ENCODE measurements at places on chromosomes 16 and 17.

- no peak for DNase-seq
Measured at GRCh38 chr16:22240023-22240710, 34.1 kb downstream of the EEF2K start.

DNA sequence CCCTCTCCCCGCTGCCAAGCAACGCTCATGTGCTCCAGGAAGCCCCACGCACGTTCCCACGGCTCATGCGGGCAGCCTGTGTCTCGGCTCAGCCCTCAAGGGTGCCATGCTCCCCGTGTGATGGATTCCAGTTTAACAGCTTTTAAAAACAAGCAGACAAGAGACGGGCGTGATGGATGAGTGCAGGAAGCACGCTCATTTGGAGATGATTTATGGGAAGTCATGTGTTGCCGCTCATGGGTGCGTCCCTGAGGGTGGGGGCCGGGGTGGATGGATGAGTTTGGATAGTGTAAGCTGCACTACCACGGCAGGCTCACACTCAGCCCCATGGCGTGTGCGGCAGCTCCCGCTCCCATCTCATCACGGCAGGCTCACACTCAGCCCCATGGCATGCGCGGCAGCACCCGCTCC, 132.8 kb downstream of the RBFOX3 start:
- no peak for DNase-seq

GRCh38 chr17:17820463-17821158, 16.2 kb downstream of the SREBF1 start:
- no peak for DNase-seq

DNA sequence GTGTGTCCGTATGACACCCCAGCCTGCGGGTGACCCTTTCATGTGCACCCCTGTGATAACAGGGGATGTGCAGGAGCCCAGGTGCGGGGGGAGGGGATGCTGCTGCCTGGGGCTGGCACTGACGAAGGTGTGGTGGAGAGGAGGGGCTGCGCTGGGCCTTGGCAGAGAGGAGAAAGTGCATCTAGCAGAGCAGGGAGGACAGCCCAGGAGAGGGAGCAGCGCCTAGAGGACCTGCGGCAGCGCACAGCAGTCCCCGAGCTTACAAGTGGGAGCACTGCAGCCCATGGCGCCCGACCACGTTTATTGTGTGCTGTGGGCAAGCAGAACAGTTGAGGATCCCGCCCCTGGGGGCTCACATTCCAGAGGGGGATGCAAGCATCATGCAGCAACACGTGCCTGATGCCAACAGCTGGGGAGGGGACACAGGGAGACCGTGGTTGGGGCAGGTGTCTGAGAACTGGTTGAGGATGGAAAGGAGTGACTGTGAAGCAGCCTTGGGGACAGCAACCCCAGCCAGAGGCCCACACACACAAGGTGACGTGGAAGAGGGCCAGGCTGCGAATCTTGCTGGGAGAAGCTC, 10.9 kb upstream of the SLC7A5 start:
- DNase-seq = no peak

DNA sequence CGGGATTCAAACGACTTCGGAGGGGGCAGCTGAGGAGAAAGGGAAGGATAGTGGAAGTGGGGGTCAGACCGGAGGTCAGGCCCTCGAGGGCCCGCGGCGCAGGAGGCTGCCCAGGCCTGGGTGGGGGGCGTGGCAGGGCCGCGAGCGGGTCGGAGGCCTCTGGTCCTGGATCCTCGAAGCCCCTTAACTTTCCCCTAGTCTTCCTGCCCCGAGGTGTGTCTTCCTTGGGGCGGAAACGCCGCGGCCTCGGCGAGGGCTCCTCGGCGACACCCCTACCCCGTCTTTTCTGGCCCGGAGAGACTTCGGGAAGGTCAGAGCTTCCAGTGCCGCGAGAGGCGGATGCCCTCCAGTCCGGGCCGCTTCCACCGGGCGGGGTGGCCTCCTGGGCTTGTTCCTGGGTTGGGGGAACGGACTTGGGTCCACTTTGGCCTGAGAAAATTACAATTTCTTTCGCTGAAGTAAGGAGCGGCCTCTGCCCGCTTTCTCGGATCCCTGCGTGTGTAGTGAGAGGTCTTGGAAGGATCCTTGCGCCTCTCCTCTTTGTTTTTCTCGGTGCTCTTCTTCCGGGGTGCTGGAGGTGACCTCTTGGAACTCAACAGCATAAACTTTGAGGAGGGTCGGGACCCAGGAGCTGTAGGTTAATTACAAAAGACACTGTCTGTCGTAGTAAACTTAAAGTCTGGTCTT, 491 bp downstream of the IST1 start:
- no peak for DNase-seq

DNA sequence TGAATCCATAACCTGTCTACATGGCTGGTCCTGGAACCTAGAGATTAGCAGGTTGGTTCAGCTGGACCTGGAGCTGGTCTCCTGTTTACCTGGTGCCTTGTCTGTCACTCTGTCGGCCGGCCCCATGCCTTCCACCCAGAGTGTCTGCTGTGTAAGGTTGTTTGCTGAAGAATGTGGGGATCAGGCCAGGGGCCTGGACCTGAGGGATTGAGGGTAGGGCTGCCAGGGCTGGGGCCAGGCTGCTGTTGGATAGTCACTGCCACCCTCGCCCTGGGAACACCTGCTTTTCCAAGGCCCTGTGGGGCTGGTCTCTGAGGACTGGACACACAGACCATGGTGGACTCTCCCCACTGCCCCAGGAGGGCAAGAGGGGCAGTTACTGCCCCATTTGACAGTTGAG, 1.4 kb downstream of the NHERF2 start:
- no peak for DNase-seq

DNA sequence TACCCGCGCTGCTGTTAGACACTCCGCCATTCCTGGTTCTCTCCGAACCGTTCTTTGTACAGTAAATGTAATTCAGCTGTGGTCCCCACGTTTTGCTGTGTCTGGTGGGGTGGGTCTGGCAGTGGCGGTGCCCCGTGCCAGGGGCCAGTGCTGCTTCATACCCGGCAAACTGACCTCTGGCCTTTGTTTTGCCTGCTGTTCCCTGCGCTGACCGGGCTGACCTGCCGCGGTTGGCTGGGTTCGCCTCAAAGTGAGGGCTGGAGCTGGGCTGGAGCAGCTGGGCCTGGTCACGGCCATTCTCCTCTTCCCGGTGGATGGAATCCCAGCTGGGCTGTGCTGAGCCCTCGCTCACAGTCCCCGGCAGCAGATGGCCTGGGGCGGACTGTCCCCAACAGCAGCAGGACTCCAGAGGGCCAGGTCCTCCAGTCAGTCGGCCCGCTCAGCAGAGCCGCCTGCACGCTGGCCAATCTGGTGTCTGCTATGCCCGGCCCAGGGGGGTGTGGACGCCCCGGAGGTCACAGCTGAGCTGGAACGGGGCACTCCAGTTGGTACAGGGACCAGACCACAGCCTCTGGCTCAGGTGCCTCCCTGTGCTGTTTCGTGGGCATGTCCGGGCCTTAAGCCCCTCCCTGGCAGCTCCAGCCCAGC, 1.5 kb upstream of the WFIKKN1 start:
- no peak for DNase-seq

- no peak for DNase-seq
Measured at GRCh38 chr16:78577630-78578029, 478.2 kb downstream of the WWOX start.

- no peak for DNase-seq
Measured at GRCh38 chr17:80316431-80316830, 55.8 kb downstream of the RNF213 start.

DNA sequence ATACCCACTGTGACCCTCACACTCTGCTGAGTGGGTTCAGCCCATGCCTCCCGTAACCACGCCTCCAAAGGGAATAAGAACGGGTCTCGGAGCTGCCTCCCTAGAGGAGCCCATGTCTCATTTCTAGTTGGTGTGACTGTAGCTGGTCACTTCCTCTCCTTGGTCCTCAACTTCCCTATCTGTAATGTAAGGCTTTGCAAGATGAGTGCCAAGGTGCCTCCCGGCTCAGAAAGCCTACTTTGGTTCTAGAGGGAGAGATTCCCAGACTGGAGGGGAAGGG, 20.8 kb downstream of the C16orf74 start:
- no peak for DNase-seq

DNA sequence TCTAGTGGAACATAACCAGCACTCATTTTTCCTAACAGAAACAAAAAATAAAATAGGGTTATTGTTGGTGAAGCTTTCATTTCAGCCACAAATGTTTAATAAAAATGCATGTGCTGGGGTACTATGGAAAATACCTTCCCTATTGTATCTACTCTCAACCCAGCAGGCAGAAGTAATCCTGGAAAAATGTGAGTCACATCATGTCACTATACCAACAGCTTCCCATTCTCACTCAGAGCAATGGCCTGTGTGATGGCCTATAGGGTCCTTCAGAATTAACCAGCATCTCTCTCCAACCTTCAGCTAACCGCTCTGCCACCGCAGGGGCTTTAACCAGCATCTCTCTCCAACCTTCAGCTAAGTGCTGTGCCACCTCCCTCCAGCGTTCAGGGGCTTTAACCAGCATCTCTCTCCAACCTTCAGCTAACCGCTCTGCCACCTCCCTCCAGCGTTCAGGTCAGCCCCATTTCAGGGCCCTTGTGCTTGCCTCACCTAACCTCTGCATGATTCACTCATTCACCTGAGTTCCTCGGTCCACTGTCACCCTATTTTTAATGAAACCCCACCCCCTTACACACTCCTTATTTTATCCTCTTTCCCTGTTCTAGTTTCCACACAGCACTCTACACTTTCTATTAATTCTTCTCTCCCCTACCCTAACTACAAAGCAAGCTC, 34.0 kb downstream of the UBE2G1 start:
- DNase-seq = no peak

- no peak for DNase-seq
Measured at GRCh38 chr17:12041312-12041711, 20.6 kb downstream of the MAP2K4 start.

DNA sequence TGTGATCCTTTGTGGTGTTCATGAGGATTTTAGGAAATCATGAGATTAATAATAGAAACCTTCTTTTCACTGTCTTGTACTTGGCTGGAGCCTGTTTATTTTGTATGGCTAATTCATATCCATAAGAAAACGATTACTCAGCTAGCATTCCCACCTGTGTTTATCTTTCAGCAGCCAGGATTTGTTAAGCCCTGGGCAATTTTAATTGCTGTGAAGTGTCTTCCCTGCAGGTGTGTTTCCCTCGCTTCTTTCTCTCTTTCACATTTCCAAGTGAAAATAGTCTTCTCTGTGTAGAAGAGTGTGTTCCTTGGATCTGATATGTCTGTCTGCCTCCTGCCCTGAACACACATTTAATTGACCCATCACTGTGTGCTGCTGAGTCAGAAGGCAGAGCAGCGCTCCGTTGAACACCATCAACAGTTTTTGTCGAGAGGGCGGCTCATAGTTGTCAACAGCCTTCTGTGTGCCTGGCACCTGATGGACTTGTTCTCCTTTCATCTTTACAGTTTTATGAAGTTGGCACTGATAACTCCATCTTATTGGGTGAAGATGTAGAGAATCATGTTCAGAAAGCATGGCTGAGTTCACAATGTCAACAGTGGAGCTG, 83.2 kb downstream of the SPECC1 start:
- DNase-seq = no peak

DNA sequence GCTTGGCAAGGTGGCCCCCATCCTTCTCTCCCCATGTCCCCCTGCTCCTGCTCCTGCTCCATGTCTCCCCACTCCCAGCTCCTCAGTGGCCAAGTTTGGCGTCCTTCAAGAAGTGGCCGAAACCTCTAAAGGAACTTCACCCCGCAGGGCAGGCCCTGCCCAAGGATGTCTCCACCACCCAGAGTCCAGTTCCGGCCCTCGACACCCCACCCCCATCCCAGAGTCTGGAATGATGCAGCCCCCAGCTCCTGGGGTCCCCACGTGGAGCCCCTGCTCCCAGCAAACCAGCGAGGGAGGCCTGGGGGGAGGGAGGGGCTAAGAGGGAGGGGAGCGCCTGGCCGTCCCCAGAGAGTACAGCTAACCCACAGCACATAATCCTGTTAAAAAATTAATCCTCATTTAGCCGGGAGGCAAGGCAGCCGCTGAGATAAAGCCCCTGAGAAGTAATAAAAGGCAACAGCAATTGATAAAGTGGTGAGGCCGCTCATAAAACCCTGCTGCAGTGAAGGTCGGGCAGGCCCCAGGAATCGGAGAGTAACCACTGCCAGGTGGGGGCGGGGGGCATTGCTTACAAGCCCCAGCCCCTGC, 9.9 kb upstream of the ENPP7 start:
- no peak for DNase-seq

GRCh38 chr17:60147553-60148223, 2.1 kb upstream of the CA4 start:
- no peak for DNase-seq

GRCh38 chr17:60091908-60092331, 13.2 kb upstream of the HEATR6 start:
- DNase-seq = no peak

GRCh38 chr16:86306011-86306644, 204.2 kb upstream of the FOXF1 start:
- DNase-seq = no peak

- DNase-seq = no peak
Measured at GRCh38 chr16:58028541-58029070, 3.1 kb downstream of the MMP15 start.

- no peak for DNase-seq
Measured at GRCh38 chr17:27513849-27514248, 57.6 kb downstream of the KSR1 start.

- no peak for DNase-seq
Measured at GRCh38 chr17:200586-200985, 19.1 kb upstream of the DOC2B start.

DNA sequence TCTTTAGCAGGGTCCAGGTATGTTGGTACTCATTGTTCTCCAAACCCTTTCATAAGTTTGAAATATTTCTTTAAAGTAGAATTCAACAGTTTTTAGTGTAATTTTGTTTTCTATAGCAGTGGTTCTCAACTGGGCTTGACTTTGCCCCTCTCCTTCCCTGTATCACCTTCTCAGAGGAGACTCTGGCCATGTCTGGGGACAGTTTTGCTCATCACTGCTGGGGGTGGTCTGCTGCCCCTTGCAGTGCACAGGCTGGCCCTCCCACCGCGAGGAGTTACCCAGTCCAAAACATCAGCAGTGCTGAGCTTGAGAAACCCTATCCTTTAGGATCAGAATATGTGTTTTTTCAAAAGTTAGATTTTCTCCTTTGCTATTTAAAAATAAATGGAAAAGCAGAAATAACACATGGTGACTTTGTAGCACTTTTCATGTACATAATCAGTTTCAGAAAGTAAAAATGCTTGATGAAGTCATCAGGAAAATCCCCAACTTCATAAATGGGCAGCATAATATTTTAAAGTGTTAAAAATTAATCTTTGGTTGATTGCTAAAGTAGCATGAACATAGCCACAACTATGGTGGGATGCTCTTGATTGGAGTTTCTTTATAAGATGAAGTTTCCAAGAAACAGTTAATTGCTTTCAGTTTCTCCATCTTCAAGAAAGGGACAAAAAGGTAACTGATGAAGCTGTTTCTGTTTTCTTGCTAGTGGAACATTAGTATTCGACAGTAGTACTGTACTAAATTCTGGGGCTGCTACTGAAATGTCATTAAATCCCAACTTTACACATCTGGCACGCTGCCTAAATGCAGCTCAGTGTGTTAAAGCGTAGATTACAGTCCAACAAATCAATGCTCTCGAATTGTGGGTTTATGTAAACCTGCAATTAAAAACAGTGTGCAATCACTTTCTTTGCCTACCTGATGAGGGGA, 70.3 kb downstream of the NETO2 start:
- no peak for DNase-seq

Measured in activated CD4-positive, alpha-beta T cell treated with anti-CD3 and anti-CD28 coated beads, Interleukin-2, amount 50 U/mL, for 24 hours (primary cell).